Activated effector memory CD4-positive, alpha-beta T cell treated with Interleukin-2 at 50 U/mL for 16 hours (primary cell): ENCODE measurements at places on chromosomes 7 and 10.

DNA sequence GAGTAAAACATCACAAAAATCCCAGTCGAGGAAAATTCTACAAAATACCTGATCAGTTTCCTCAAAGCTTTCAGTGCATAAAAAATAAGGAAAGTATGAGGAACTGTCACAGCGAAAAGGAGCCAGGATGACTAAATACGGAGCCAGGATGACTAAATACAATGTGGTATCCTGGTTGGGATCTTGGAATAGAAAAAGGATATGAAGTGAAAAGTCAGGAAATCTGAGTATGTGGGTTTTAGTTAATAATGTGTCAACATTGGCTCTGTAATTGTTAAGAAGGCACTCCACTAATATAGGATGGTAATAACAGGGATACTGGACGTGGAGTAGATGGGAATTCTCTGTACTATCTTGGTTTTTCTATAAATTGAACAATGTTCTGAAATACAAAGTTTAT is 175.5 kb downstream of the SUGCT start:
- no peak for DNase-seq

- no peak for DNase-seq
Measured at GRCh38 chr7:146606628-146607027, 490.0 kb downstream of the CNTNAP2 start.

DNA sequence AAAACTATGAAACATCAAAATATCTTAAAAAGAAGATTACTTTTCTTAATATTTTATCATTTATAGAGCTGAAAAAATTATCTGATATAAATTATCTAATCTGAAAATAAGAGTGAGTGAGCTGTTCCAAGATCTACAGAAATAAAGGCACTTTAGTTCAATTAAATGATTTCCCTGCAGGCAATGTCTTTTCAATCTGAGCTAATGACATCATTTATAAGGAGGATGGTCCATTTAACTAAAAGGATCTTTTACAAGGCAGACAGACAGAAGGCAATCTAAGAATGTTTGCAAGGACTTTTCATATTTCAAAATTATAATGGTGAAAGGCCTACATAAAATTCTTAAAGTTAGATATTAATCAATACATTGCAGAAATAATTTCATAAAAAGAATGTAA is 71.8 kb downstream of the SKAP2 start:
- no peak for DNase-seq

- DNase-seq: no peak
Measured at GRCh38 chr10:132104062-132104461, 38.3 kb downstream of the JAKMIP3 start.

GRCh38 chr10:103683851-103684250 is 171.5 kb downstream of the SH3PXD2A start:
- no peak for DNase-seq

DNA sequence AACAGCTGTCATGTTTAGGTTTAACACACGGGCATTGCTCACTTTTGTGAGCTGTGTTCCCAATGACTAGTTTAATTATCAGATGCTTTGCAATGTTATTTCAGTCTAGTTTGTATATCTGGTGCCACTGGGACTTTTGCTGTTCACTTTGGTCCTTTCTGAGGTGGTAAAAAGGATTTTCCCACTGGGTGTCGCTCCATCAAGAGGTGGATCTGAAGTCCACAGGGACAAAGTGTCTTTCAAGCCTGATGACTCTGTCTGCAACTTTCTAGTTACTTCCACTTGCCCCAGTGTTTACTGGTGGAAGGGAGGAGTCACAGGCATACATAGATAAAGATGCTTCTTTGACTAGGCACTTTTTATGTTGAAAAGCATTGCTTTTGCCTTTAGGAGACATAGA is 242.2 kb downstream of the HGF start:
- DNase-seq: no peak

DNA sequence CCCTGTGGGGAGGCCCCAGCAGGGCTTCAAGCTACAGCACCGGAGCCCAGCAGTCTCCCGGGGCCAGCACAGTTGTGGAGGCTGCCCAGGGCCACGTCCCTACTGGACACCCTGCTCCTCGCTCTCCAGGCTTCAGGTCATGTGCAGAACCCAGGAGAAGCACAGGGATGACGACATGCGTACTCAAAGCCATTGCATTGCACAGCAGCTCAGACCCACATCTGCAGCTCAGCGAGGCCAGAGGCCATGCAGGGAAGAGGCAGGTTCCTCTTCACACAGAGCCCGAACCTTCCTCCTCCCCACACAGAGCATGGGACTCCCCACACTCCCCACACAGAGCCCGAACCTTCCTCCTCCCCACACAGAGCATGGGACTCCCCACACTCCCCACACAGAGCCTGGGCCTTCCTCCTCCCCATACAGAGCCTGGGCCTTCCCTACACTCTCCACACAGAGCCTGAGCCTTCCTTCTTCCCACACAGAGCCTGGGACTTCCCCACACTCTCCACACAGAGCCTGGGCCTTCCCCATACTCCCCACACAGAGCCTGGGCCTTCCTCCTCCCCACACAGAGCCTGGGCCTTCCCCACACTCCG is 12.3 kb downstream of the CFAP46 start:
- DNase-seq: no peak

DNA sequence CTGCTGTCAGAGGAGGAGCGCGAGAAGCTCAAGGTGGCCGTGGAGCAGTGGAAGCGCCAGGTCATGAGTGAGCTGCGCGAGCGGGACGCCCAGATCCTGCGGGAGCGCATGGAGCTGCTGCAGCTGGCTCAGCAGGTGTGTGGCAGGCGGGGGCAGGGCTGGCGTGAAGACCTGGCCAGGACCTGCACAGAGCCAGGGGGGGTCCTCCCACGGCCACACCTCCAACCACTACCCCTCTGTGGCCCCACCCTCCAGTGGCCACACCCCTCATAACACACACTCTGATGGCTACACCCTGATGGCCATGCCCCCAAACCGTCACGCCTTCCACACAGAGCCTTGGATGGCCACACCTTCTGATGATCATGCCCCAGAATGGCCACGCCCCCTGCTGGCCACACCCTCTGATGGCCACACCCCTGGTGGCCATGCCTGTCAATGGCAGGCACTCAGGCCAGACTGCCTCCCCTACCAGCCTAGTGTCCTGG is 23.4 kb upstream of the DPYSL4 start:
- no peak for DNase-seq

- DNase-seq: no peak
Measured at GRCh38 chr7:17564678-17565212, 266.3 kb downstream of the AHR start.

GRCh38 chr7:27419581-27420177 is 177.1 kb downstream of the EVX1 start:
- DNase-seq: no peak

DNA sequence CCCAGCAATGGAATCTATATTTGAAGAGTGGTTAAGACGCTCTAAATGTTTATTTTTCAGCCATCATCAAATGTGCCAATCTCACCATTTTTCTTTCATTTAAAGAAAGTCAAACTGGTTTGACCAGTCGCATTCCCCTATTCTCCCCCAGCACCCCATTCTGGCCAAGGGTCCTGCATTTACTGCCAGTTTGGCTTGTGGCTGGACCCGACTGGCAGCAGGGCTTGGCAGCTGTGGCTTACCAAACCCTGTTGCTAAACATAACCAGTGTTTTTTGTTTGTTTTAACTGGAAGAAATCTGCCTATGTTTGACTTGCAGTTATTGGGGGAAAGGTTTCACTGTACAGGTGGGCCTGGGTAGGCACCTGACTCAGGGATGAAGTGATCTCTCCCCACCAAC is 116.3 kb downstream of the CYP26A1 start:
- DNase-seq: no peak

DNA sequence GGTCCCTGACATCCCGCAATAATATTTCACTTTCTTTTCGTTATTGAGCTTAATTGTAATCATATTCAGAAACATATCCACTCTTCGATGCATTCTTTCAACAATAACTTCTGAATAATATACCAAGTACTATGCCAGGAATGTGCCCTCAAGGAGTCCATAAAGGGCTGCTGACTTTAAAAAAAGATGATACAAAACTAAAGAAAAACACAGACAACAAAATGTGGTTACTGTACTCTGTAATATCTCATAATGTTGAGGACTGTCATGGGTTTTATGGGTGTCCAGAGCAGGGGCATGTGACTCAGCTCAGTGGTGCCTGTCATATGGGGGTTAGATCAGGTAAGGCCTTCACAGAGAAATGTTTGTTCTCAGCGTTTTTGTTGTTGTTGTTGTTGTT is 73.7 kb downstream of the ARL4A start:
- no peak for DNase-seq

- no peak for DNase-seq
Measured at GRCh38 chr10:11901454-11901832, 78.3 kb downstream of the PROSER2 start.

GRCh38 chr10:87860156-87860795 is 3.1 kb downstream of the KLLN start:
- no peak for DNase-seq

DNA sequence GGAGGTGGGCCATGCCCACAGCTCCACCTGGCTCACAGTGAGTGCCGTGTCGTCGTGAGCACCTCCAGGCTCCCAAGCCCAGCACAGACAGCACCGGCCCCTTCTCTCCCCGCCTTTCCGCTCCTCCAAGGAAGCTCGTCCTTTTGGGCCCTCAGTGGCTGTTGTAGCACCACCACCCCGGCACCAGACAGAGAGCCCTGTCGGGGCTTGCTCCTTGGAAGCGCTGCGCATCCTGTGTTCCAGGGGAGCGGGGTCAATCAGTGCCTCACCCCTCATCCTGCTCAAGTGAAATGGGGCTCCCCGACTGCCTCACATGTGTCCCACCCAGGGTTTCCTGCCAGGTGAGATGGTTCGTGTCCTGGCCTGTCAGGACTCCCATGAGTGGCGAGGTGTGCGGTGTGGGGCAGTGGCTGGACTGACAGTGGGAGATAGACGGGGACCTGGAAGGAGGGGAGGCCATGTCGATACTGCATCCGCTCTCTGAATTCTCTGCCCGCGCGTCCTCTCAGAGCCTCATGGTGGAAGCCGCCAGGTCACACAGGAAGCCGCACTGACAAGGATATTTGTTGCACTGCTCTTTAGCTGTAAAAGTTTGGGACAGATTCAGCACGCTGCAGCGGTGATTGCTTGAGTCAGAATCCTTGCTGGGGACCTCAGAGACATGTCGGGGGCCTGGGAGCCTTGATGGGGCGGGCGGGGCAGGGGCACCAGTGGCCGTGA is 107.1 kb downstream of the INPP5A start:
- no peak for DNase-seq

DNA sequence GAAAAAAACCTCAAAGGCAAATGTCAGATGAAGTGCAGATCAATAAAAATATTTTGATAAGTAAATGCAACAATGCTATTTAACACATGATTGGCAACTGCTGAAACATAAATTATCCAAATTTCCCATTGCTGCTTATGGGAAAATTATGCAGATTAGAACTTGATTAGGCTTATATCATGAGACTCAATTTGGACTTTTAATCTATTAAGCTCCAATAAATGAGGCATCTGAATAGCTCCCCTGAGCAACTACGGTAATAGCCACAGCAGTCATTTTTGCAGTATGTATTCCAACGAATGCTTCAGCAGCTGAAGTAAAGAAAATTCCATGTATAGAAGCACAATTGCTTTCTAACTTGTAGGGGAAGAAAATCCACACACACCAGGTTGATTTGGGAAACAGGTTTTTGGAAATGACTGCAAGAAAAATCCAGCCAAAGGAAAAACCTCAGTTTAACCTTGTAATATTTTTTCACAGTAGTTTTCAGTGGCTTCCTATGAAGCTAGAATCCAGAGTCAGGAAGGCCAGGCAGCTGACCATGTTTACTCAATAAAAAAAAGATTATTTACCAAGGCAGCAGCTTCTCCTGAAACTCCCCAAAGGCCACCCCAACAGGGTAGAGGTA is 716.1 kb downstream of the KCNMA1 start:
- no peak for DNase-seq

DNA sequence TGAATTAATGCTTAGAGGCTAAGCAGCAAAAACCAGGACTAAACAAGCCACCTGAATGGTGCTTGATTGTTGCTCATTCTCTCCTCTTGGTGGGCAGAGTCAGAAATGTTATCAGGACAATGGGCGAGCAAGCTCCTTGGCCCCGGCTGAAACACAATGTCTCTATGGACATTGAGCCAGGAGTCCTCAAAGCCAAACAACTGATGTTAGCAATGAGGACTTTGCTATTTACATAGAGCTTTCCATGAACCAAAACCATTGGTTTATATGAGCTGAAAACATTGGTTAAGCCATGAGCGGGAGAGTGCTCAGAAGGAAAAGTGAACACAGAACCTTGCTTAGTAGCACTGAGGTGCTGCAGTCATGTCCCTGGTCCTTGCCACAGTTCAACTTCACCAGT is 21.5 kb upstream of the NPVF start:
- DNase-seq: no peak

DNA sequence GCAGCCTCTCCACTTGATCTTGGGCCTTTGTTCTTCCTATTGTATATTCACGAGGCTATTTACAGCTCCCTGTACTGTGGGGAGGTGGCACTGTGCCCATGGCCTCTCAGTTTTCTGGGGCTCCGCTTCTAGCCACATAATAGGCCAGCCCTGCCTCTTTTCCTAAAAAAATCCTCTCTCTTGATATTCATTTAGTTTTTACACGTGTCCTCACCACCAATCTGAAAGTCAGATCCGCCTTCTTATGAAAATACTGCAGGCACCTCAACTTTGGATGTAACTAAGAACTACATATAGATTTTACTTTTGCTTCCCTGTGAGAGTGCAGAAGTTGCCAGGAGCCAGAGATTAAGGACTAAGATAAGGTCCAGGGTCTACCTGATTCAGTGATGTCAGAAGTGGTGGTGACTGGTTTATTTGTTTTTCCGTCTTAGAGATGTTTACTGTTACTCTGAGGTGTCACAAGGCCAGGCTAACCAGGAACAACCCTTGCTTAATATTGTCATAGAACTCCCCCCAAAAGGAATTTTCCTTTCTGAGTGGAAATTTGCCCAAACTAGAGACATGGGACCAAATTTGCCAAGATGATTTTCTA is 7.8 kb downstream of the BAMBI start:
- DNase-seq: no peak

DNA sequence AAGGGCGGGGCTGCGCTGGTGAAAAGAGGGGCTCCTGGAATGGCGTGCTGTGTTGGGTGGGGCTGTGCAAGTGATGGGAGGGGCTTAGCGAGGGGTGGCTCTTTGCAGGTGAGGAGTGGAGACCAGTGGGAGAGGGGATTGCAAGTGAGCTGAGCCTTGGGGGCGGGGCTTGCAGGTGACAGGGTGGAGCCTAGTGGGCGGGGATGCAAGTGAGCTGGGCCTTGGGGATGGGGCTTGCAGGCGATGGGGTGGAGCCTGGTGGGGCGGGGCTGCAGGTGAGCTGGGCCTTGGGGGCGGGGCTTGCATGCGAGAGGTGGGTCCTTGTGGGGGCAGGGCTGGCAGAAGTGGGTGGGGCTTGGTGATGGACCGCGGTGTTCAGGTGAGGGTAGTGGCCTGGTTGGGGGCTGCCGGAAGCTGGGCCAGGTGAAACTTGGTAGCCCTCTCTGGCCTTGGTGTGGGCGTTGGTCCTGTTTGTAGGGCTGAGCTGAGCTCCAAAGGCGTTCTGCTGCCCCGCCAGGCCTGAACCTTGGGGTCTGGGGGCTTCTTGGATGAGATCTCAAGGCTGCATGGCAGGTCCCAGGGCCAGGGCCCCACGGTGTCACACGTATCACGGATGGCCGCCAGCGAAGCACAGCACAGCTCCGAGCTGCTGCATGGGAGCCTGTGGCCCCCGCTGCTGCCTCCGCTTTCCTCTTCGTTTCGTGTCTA is 743 bp upstream of the PITRM1 start:
- DNase-seq: no peak

- DNase-seq: no peak
Measured at GRCh38 chr10:43940898-43941837, 292.5 kb upstream of the ZNF32 start.

GRCh38 chr10:26227786-26228185 is 11.2 kb downstream of the GAD2 start:
- no peak for DNase-seq
